ENCODE measurements at places on chromosomes 2 and 18.

DNA sequence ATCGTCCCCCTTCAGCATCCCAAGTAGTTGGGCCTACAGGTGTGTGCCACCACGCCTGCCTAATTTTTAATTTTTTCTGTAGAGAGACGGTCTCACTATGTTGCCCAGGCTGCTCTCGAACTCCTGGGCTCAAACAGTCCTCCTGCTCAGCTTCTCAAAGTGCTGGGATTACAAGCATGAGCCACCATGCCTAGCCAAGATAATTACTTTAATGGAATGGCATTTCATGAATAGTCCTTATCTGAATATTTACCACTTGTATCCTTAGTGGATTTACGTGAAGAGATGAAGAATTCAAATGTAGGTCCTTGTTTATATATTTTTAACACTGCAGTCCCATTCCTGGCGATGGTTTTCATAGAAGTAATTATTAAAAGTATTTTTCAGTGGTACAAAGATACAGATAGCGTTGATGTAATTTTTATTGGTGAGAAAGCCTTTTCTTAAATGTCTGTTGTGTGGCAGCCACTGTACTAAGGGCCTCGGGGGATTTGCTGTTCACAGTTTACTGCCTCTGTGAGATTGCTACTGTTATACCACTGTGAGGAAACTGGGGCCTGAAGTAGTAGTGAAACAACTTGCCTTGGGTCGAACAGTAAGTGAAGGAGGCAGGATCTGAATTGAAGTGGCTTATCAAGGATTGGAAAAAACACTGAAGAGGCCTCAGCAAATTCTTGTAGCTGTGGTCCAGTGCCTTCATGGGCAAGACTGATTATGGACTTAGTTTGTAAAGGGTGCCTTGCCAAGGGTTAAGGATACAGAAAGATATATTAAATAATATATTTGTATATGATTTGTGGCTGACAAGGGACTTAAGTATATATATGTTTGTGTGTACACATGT is 151.2 kb downstream of the PRPF40A start:
- no peak for DNase-seq

GRCh38 chr2:24272907-24273306 is 87.4 kb downstream of the ITSN2 start:
- no peak for DNase-seq

DNA sequence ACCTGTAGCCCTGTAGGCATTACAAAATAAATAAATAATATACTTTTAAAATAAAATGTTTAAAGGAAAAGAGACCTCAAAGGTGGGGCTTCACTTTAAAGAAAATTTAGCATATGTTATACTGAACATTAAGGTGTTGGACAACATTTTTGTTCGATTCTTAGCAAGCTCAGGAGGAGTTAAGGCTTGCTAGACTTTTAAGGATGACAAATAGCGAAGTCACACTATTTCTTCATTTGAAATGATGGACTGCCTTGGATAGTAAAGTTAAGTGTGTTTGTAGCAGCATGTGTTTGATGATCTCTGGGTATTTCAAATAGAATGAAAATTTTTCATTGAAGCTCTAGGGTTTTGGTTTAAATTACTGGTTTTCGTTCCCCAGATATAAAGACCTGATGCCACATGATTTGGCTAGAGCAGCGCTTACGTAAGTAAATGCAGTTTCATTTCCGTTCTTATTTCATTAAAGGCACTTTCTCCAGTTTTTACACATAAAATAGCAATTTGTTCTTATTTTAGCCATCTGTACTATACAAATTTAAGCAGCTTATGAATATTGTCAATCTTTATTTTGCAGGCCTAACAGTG is 24.9 kb downstream of the HADHB start:
- DNase-seq, result no peak

GRCh38 chr2:142954493-142954892 is 77.0 kb downstream of the KYNU start:
- DNase-seq, result no peak

- no peak for DNase-seq
These were observed 25.7 kb upstream of the IL1R1 start for GRCh38 chr2:102116630-102117471.

GRCh38 chr2:189421644-189422043 is 19.6 kb upstream of the WDR75 start:
- no peak for DNase-seq

- no peak for DNase-seq
These were observed 48.1 kb downstream of the TMEM185B start for GRCh38 chr2:120174963-120175581.

DNA sequence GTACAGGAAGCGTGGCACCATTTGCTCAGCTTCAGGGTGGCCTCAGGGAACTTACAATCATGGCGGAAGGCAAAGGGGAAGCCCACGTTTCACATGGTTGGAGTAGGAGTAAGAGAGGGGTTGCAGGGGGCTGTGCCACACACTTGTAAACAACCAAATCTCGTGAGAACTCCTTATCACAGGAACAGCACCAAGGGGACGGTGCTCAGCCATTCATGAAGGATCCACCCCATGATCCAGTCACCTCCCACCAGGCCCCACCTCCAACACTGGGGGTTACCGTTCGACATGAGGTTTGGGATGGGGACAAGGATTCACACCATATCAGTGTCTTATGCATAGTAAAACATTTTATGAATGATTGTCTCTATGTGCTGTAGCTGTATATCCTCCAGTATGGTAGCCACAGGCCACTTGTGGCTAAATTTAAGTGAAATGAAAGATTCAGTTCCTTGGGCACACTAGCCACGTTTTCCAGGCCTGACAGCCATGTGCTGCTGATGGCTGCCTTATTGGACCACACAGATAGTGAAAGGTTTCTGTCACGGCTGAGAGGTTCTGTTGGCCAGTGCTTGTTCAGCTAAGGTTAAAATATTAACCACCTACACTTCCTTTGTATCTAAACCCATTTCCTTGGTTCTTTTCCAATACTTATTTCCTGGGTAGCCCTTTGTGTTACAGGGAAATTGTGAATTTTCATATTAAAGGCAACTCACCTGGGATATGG is 77.3 kb downstream of the AGAP1 start:
- no peak for DNase-seq

DNA sequence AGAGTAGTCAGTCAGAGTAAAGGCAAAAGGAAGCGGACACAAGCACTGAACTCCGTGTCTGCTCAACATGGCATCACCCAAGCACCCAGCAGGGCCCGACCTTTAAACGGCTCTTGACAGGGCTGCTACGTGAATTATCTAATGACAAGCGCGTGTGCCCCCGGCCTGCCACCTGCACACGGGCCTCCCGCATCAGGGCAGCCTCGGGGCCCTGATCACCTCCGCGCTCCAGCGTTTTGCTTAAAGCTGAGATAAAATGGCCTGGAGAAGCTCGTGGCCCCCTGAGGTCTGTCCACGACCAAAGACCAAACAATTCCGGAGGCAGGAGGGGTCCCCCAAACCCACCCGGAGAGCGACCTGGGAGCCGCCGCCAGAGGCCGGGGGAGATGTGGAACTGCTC is 376 bp downstream of the NDUFA10 start:
- no peak for DNase-seq

DNA sequence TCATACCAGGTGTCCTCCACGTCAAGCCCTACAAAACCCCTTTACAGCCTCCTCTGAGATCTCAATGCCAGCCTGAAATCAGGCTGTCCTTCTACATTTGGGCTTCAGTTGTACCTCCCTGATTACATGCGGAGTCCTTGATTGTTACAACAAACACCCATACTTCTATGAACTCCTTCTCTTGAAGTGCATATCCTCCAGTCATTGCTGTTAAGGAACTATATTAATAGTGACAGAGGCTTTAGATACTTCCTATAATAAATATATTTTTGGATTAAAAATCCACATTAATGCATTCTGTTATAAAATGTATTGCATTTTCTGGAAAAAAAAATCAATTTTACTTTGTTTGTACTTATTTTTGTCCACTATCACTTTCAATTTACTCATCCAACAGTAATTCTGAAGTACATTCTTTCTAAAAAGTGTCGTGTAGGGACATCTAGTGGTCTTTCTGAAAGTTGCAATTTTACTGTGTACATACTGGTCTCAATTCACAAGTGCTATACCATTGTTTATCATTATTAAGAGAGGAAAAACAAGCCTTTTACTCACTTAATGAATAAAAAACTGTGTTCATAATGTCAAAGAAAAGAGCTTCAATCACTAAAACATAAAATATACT is 316.4 kb downstream of the DSEL start:
- DNase-seq, result no peak

GRCh38 chr18:23609390-23610023 is 23.2 kb upstream of the NPC1 start:
- DNase-seq, result no peak

DNA sequence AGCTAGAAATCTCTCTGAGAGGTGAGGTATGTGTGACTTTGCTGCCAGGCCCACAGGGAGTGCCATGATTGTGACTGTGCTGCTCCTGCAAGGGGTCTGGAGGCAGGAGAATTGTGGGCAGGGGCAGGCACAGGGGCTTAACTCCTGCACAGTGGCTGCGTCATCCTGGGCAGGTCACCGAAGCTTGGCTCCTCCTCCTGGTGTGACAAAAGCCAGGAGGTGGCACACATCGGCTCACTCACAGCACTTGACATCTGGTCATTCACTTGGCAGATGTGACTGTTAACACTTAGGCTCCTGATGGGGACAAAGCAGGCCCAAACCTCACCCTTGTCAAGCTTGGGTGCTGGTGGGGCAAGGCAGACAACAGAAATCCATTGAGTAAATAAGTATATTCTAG is 36.4 kb upstream of the GLI2 start:
- DNase-seq, result no peak

GRCh38 chr2:235267251-235267650 is 226.6 kb upstream of the AGAP1 start:
- no peak for DNase-seq

- DNase-seq, result peak; percentile 62
These were observed 126.2 kb upstream of the LGALSL start for GRCh38 chr2:64327510-64328414.

DNA sequence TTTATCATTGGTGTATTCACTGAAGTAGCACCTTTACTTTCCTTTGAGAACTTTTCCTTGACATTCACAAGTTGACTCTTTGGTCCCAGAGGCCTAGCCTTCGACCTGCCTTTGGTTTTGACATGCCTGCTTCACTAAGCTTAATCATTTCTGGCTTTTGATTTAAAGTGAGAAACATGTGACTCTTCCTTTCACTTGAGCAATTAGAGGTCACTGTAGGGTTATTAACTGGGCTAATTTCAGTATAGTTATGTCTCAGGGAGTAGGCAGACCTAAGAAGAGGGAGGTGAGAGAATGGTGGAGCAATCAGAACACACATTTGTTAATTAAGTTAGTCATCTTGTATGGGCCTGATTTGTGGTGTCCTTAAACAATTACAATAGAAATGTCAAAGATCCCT is 1040.7 kb upstream of the SLC39A10 start:
- no peak for DNase-seq

DNA sequence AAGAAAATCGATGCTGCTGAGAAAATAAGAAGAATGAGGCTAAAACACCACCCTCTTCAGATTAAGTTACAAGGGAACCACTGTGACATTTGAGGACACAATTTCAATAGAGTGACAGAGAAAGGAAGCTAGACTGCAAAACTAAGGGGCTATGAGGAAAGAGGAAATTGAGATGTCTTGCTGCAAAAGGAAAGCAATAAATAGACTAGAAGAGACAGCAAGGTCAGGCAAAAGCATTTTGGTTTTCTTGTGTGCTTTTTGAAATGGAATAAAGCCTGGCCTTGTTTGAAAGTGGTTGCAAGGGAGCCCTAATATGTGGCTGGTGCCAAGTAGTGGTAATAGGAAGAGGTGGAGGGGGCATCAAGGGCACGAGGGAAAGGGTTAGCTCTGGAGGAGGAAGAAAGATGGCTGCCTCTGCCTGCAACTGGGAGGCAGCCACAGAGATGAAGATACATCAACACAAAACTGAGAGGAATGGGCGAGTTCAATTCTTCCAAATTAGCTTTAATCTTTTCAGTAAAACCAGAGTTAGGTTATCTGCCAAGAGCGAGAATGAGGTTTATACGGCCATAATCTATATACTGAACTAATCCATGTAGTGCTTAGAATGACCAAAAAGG is 1.2 kb upstream of the MRO start:
- no peak for DNase-seq

- no peak for DNase-seq
These were observed 5.9 kb downstream of the SLC30A3 start for GRCh38 chr2:27256855-27257454.

DNA sequence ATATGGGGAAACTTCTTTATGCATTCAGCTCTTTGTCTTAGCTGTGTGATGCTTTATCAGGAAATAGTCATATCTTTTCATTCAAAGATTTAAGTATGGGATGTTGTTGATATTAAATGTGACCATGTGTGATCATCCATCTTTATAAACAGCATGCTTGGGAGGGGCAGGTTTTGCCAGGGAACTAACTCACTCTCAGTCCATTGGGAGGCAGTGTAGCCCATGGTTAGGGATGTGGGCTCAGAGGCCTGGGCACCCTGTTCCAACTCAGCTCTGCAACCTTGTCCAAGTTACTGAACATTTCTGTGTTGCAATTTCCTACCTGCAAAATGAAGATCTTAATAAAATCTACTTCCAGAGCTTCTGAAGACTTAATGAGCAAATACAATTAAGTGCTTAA is 92.0 kb upstream of the BCL2L11 start:
- DNase-seq, result no peak

DNA sequence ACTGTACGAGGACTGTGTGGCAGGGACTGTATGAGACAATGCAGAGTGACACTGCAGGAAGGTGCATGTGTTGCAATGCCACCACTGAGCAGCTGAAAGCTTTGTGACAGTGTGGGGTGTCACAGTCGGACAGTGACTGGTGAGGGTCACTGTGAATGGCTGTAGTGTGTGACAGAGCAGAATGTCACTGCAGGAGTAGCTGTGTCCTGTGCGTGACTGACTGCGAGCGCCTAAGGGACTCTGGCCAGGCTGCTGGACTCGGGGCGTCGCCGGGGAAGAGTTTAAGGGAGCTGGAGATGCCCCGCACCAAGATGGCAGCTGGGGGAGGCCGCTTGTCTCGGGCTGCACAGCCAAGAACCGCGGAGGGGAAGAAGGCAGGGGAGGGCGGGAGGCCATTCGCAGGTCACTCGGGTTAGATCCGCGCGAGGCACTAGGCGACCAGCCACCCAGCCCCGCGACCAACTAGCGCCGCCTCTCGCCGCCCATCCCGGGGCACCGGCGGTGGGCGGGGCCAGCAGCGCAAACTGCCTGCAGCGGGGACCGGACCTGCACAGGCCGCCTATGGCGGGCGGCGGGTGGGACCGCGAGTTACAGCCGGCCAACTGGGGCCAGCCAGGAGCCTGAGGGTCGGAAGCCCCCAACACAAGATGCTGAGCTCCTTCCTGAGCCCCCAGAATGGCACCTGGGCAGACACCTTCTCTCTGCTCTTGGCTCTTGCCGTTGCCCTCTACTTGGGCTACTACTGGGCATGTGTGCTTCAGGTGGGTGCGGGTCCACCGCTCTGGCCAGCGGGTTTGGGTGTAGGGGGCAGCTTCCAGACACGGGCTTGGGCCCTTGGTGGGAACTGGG is at the start of gene ABHD1:
Gene ABHD1, plus strand, starts transcription at position 514 of the 849 bp plus-strand sequence. Its CDS starts 134 bp downstream, at position 648.
- peak; percentile 55 for DNase-seq

GRCh38 chr2:52429740-52430139 is 1337.9 kb upstream of the CHAC2 start:
- no peak for DNase-seq

- DNase-seq, result no peak
These were observed 52.9 kb downstream of the ANTXR1 start for GRCh38 chr2:69065735-69066336.

- no peak for DNase-seq
These were observed 17.5 kb upstream of the PKDCC start for GRCh38 chr2:42030200-42030759.

Data from left hindlimb (tissue), 1 donor.